ENCODE measurements at places on chromosomes 7 and 10.

DNA sequence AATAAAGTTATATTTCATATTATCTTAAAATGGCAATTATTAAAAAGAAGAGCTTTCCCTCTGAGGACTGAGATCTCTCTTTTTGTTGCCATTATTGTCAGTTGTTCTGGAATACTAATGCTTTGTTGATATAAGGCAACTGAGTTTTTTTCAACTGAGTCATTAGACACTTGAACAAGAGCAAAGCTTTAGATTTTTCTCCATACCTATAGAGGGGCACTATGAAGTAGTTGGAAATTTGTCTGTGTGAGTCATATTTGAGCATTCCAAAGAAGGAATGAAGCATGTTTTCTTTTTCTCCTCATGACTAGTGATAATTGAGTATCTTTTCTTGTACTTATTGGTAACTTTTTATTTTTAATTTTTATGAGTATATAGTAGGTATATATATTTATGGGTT lies 24.5 kb downstream of the RPA3 start:
- DNase-seq: no peak
- H3K4me3 ChIP-seq: no peak overlapping the region
- H3K36me3 ChIP-seq: no peaks in the 10 kb centered on the region
- H3K27me3 ChIP-seq: no peaks in the 10 kb centered on the region
- H3K4me1 ChIP-seq: peaks cover 47% of the 10 kb centered on the region
- H3K27ac ChIP-seq: no peak overlapping the region

GRCh38 chr10:52961323-52961722 lies 188.7 kb upstream of the MBL2 start:
- H3K27ac ChIP-seq: no peak overlapping the region
- H3K4me3 ChIP-seq: no peak overlapping the region
- H3K27me3 ChIP-seq: no peaks in the 10 kb centered on the region
- H3K36me3 ChIP-seq: no peaks in the 10 kb centered on the region

DNA sequence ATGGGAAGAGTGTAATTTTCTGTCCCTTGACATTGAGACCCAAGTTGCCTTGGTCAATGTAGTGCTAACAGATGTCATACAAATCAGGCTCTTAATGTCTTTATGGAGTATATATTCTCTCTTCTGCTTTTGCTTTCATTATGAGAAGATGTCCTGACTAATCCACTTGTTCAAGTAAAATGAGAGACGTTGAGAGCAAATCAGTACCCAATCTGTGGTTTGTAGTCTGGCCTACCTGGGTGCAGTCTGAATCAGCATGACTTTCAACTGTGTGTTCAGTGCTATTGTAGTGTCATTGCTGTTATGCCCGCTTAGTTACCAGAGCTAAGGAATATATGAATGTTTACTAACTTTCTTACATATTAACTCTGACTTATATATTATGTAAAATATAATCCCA lies 612.4 kb downstream of the ANKRD7 start:
- H3K27me3 ChIP-seq: no peaks in the 10 kb centered on the region
- no peak overlapping the region for H3K4me3 ChIP-seq
- H3K36me3 ChIP-seq: no peaks in the 10 kb centered on the region
- H3K4me1 ChIP-seq: no peaks in the 10 kb centered on the region
- no peak for DNase-seq

- no peak overlapping the region for H3K4me3 ChIP-seq
- H3K27me3 ChIP-seq: no peaks in the 10 kb centered on the region
- H3K27ac ChIP-seq: no peak overlapping the region
- H3K36me3 ChIP-seq: no peaks in the 10 kb centered on the region
- H3K4me1 ChIP-seq: no peaks in the 10 kb centered on the region
- no peak for DNase-seq
These were observed 60.5 kb upstream of the MPP7 start for GRCh38 chr10:28363376-28363775.

DNA sequence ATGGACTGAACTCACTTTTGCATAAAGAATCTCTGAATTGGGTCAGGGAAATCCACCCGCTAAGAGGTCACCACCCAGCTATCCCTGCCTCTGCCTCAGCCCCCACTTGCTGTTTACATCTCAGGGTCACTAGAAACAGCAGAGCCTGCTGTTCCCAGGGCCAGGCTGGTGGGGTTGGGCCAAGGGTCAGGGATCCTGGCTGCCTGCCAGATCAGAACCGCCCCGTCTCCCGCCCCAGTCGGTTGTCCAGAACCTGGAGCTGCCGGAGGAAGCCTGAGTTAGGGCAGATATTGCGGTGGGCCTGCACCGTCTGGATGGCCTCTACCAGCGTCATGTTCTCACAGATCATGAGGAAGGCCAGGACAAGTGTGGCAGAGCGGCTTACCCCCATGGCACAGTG lies 17.0 kb upstream of the SAMD8 start:
- no peaks in the 10 kb centered on the region for H3K36me3 ChIP-seq
- no peaks in the 10 kb centered on the region for H3K27me3 ChIP-seq
- H3K4me3 ChIP-seq: no peak overlapping the region
- DNase-seq: no peak
- no peaks in the 10 kb centered on the region for H3K4me1 ChIP-seq

GRCh38 chr10:17028798-17029197 lies 100.8 kb downstream of the CUBN start:
- peaks cover 38% of the 10 kb centered on the region for H3K4me1 ChIP-seq
- no peaks in the 10 kb centered on the region for H3K27me3 ChIP-seq
- no peaks in the 10 kb centered on the region for H3K36me3 ChIP-seq
- no peak overlapping the region for H3K4me3 ChIP-seq
- DNase-seq: no peak
